Gastrocnemius medialis (tissue), 4 donors: ENCODE measurements at places on chromosomes 13 and 19.

DNA sequence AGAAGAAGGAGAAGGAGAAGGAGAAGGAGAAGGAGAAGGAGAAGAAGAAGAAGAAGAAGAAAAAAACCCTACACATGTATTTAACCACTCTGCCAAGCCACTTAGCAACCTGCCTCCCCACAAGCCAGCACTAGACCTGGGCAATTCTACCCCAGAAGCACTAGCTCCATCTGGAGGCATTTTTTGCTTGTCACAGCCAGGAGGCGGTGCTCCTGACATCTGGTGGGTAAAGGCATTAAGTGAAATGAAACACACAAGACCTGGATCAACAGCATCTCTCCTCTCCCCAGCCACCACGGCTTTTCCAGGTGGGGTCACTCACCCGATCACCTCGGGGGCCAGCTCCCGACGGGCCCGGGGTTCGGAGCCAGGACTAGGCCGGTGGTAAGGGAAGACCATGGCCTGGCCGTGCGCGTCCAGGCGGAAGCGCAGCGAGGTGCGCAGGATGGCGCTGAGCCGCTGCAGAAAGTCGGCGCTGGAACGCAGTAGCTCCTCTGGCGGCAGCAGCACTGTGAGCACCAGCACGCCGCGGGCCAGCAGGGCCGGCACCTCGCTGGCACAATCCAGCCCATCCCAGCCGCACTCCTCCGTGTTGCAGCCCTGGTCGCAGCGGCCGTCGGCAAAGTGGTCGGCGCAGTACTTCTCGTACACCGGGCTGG, 26.9 kb downstream of the NOTCH3 start:
- DNase-seq, result no peak

GRCh38 chr13:22320991-22321390, 650.1 kb downstream of the FGF9 start:
- DNase-seq, result no peak

GRCh38 chr19:16376649-16377048, 52.0 kb downstream of the KLF2 start:
- DNase-seq, result no peak

GRCh38 chr19:51572410-51572809, 1.3 kb downstream of the ZNF175 start:
- DNase-seq, result no peak

DNA sequence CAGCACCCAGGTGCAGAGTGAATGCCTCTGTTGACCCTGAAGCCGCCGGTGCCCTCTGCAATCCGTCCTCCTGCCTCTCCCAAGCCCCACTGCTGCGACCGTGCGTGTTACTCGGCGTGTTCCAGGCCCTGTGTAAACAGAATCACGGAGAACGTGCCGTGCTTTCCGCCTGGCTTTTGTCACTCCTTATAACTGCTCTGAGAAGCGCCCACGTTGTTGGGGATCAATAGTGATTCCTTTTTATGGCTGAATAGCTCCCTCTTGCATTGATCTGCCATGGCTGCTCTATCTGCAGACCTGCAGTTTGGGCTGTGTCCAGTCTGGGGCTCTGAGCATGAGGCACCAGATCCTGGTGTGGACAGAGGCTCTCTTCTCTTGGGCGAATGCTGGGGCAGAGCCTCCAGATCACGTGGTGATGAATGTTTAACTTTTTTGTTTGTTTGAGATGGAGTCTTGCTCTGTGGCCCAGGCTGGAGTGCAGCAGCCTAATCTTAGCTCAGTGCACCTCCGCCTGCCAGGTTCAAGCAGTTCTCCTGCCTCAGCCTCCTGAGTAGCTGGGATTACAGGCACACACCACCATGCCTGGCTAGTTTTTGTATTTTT, 15.8 kb downstream of the ADPRHL1 start:
- no peak for DNase-seq

GRCh38 chr19:55958356-55958755, 10.7 kb downstream of the NLRP8 start:
- DNase-seq, result no peak

- peak; percentile 45 for DNase-seq
Measured at GRCh38 chr19:54462655-54463530, 685 bp downstream of the LENG9 start.

DNA sequence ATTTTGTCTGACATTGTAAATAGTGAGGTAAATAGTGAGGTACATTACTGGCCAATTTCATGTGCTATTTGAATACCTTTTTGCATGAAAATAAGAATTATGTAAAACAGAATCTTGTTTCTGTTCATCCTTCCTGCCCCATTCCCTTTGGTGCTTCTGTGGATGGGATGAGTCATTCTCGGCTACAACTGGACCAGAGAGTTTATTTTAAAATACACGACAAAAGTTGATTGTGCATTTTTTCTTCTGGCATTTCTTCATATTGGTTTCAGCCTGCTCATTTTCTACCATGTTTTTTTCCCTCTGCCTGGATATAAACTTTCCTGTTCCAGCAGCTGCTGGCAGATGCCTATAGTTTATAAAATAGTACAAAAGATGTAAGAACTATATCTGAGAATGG, 107.5 kb downstream of the CYSLTR2 start:
- DNase-seq, result no peak

- no peak for DNase-seq
Measured at GRCh38 chr19:18414504-18415177, 4.6 kb upstream of the SSBP4 start.

DNA sequence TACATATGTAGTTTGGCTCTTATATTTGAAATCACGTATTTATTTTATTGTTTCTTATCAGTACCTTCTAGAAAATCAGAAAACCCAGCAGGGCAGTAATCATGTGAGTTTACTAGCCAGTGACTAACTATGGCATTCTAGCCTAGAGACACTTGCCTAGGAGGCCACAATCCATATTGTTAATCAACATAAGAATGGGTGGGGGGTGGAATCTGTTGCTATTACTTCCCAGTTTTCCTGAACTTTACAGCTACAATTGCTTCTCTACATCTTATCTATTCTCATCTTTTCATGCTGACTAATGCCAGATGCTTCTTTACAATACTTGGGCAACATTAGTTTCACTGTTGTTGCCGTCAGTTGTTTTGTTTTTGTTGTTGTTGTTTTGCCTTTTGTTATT, 18.7 kb upstream of the ATXN8OS start:
- no peak for DNase-seq

- DNase-seq, result no peak
Measured at GRCh38 chr13:99528547-99528946, 27.3 kb downstream of the TM9SF2 start.

GRCh38 chr13:34458756-34459715, 483.0 kb upstream of the NBEA start:
- no peak for DNase-seq
